ENCODE measurements at places on chromosomes 12 and 14.

- no peak for DNase-seq
Measured at GRCh38 chr12:106854723-106855122, 80.2 kb downstream of the RIC8B start.

DNA sequence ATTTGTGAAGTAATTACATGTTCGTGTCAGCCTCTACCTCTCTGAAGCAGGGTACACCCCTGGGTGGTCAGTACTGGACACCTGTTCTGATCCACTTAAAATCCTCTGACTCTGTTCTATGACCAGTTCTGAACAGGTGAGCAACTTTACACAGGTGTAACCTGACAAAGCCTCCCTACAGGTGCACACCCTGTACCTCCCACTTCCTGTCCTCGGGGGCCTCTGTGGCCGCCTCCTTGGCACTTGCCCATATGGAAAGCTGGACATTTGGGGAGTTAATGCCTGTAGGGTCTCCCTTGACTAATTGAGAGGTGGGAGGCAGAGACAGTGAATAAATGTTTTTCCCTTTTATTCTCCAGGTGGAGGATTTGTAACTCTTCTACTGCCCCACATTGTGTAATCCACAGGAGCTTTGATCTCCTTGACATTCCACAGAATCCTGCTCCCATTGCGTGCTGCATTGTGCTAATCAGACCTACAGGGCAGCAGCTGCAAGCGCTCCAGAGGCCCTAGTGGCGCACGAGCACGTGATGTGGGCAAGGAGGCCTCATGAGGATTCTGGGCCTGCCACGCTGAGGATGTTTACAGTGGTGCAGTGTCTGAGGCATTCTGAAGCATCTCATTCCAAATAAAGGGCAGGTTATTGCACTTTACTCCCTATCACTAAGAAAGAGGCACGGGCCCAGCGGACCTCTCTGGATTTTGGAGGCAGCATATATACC is 45.8 kb upstream of the BATF start:
- DNase-seq, result no peak

GRCh38 chr12:94429633-94430032 is 30.0 kb downstream of the CEP83 start:
- DNase-seq, result no peak

DNA sequence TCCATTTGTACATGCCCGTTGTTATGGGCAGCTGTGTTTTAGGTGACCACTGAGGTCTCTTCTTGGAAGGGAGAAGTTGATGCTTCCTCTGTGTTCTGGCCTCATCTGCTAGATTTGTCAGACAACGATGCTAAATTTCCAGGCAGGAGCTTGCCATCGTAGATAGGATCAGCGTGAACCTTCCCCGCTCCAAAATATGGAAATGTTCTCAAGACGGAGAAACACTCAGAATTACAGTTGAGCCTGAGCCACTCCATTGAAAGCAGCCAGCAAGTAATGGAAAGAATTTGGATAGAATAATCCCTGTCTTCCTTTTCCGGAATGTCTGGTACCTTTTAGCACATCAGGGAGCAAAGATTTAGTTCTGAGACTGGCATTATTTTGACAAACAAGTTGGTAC is 34.8 kb downstream of the TUNAR start:
- no peak for DNase-seq

DNA sequence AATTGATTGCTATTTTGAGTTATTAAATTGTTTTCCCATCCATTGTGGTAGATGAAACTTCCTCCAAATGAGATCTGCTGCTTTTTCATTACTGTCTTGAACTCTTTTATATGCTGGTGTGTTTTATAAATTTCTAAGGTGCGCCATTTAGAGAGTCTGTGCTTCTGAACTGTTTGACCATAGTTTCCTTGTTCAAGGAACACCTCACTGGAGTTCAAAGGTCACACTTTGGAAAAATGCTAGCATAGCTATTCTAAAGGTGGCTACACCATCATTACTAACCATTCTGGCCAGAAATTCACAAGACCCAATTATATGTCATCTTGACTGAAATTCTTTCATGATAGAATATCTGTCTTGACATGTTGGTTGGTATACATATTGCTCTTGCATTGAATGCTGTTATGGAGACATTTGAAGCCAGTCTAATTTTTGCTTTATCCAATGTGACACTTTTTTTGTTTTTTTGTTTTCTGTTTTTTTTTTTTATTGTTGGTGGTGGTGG is 269.5 kb downstream of the PAWR start:
- DNase-seq, result no peak

DNA sequence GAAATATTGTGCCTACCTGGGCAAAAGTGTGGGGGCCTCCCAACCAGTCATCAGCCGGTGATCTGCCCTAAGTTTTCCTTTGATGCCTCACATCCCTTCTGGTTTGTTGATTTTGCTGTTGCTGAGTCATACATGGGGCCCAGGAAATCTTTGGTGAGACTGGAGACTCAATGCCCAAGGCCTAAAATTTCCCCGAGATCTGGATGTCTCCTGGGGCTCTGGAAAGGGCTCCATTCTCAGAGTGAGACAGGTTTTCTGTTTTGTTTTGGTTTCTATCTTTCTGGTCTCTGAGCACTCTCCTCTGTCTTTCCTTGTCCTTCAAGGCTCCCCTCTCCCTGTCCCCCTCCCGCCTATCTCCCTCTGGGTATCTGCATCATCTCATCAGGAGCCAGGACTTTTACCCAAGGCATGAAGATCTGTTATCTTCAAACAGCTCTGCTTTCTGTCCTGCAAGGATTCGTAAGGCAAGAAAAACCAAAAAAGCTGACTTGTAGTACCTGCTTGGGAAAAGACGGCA is 152.8 kb upstream of the MAX start:
- DNase-seq, result no peak

- peak; percentile 62 for DNase-seq
Measured at GRCh38 chr12:118061011-118061872, at the start of gene WSB2. Gene WSB2 (minus strand): TSS chr12:118061179. CDS start chr12:118061048, 131 bp downstream.

DNA sequence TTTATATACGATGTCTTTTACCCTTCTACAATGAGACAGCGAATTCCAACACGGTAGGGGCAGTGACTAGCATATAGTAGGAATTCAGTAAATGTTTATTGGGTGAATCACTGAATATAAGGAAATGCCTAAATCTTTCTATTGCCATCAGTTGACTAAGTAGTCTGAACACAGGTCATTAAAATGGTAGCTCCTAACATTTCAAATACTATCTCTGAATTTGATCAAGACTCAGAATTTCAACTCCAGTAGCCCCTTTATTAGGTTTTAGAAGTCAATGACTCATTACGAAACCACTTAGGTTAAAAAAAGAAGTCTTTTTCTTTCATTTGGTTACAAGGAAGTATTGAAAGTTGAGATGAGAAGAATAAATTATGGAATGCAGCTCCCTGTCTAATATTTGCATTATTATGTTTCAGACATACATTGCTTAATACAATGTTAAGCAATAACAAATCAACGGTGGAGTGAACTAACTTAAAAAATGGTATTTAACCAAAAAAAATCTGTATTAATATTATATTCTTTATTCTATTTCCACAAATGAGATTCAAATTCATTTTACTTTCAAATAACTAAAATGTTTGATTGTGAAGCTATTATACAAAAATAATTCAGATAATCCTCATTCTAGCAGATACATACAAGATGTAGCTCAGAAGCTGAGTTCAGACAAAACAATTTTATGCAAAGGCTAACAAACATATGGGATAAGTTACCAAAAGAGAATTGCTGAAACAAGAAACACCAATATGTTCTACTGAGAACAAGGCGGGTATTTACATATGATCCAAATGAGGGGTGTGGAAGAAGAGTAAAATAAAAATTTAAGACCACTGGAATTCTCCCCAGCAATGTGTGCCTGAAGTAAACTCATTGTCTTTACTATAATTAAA is 302.7 kb downstream of the CEP128 start:
- no peak for DNase-seq

DNA sequence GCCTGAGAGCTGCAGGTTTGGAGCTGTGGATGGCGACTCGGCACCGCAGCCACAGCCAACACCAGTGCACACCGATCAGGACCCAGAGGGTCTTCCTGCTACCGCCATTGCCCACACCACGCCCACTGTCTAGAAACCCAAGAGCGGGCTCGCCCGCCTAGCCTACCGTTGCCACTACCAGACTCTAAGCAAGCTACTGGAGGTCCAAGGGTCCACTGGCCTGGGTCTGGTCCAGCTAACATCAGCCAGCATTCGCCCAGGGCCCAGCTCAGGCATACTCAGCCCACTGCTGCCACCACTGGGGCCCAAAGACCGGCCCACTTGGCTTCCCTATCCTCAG is 30.5 kb upstream of the MON2 start:
- no peak for DNase-seq

DNA sequence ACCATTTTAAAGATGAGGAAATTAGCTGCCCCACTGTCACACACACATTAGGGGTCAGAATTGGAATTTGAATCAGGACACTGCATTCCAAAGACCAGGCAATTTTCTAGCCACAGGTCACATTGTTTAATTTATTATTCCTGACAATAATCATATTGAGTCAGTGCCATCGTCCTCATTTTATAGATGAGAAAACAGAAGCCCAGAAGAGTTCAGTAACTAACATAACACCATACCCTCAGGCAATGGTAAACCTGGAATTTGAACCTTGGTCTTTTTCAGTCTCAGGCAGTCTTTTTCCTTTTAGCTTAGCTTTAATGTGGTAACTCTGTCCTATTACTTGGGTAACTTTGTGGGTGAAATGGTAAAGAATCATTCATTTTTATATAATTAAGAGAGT is 330.3 kb upstream of the SYT1 start:
- no peak for DNase-seq

DNA sequence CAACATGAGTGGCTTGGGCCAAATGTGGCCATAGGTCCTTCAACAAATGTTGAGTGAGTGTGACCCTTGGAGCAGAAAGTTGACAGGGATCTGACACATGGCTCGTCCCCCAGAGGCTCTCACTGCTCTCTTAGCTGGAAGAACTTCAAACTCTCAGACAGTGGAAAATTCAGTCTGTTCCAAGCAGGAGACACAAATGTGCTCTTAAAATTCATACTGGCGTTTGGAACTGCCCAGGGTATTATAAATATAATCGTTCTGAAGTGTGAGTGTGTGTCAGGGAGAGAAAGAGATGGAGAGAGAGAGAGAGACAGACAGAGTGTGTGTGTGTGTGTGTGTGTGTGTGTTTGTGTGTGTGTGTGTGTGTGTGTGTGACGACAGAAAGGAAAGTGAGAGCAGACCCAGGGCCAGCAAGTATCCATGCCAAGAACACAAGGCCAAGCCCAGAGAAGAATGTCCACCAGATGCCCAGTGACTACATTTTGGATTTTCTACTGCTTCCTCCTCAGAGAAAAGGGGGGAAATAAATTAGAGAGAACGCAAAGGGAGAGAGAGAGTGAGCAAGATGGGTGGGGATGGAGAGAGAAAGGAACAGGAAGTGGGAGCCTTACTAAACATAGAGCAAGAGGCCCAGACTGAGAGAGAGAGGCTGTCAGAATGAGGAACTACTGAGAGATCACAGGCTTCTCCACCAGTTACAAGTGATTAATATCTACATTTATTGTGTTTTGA is 193.6 kb upstream of the NUDT4 start:
- DNase-seq, result no peak

DNA sequence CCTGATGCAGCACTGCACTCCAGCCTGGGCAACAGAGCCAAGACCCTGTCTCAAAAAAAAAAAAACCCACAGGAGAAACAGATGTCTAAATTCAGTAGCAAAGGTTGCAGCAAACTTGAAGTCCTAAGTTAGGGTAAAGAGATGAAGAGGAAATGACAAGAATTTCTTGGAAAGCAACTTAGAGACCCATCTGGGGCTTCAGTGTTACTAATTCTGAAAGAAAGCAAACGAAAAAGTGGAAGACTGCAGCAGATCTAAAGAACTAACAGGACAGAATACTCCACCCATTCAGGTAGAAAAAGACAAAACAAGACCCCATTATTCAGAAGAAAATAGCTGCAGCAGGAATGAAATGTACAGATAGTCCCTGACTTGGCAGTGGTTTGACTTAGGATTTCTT is 31.9 kb downstream of the RESF1 start:
- DNase-seq, result no peak

GRCh38 chr12:123187637-123188036 is 36.7 kb upstream of the PITPNM2 start:
- no peak for DNase-seq

- DNase-seq, result no peak
Measured at GRCh38 chr12:100031836-100032235, 47.1 kb upstream of the ANKS1B start.

GRCh38 chr12:131487388-131488124 is 223.3 kb upstream of the SFSWAP start:
- DNase-seq, result no peak

DNA sequence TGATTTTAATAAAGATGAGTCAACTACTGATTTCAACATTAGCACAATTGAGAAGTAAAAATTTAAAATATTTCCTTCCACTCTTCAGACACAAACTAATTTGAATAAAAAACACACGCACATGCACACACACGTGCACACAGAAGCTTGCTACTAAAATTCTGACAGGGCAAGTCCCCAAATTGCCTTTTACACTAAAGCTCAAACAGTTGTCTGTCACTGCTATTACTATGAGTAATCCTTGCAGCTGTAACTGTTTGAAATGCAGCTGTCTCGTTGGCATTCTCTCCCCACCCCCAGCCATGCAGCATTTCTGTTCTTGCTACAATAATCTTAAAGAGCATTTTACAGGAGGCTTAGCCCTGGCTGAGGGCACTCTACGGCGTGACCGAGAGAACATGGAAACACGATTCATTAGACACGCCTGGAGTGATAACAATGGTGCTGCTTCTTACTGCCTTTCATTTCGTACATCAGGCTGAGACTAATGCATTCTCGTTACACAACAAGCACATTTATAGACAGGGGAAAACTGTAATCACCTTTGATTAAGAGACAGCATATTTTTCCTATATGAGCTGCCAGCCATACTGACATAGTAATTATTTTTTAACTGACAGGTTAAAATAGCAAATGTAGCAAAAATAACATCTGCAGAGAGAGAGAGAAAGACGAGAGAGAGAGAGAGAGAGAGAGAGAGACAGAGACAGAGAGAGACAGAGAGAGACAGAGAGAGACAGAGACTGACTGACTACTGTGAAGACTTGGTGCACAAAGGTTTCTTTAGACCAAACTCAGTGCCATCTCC is 153.8 kb downstream of the MED13L start:
- peak; percentile 42 for DNase-seq

DNA sequence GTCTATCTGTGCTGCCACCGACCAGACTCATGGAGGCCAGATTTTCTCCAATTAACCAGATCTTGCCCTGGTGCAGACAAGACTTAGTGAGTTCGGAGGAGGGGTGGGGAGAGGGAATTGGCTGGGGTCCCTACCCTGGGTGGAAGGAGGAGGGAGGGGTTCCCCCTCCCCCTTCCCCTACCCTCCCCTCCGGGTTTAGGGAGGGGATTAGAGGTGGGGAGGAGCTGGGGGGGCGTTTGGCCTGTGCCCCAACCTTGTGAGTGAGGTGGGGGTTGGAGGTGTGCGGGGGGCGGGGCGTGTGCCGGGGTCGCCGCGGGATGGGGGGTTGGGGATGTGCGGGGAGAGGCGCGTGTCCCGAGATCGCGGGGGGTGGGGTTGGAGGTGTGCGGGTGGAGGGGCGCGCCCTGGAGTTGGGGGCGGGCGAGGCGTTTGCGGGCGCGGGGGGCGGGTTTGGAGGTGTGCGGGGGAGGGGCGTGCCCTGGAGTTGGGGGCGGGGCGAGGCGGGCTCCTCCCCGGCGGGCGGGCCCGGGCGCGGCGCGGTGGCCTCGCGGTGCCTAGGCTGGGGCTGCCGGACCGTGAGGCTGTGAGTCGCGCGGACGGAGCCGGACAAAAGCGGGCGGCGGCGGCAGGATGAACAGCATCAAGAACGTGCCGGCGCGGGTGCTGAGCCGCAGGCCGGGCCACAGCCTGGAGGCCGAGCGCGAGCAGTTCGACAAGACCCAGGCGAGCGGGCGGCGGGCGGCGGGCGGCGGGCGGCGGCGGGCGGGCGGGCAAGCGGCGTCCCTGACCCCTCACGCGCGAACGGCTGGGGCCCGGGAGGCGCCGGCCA is at the start of gene HIP1R:
HIP1R (plus strand) TSS at position 537 of the 829 bp plus-strand sequence; CDS start at position 631, 94 bp downstream.
- DNase-seq, result peak; percentile 46

Measured in stimulated activated CD4-positive, alpha-beta T cell treated with anti-CD3 and anti-CD28 coated beads, Interleukin-4, amount 100 ng/mL, for 4 hours (primary cell).